ENCODE measurements at places on chromosomes 13 and 19.
A peak's percentile ranks its signal among the peaks of the same experiment; 100 is the strongest.

DNA sequence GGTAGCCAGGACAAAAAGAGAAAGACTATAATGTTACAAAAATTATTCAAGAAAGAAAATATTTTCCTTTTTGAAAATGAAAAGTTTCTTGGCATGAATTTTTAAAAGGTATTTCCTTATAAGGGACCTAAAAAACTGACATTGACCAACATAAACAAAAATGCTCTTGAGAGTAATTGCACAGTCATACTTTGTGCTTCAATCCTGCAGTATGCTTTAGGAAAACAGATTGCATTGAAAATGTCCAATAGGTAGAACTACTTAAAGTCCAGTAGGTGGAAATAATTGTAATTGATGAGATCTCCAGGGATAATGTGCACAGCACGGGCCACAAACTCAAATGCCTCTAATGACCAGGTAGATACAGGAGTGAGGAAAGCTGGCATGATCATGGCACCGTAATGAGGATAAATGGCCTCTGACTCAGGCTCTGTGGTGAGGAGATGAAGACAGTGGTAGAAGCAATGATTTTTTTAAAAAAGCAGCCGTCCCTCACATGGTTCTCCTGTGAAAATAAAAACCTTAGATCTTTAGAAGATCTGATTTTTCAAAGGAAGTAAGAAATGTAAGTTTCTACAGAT is 278.0 kb downstream of the ITGBL1 start:
- DNase-seq: no peak

- no peak for DNase-seq
These were observed 395.8 kb upstream of the GPC6 start for GRCh38 chr13:92830821-92831220.

DNA sequence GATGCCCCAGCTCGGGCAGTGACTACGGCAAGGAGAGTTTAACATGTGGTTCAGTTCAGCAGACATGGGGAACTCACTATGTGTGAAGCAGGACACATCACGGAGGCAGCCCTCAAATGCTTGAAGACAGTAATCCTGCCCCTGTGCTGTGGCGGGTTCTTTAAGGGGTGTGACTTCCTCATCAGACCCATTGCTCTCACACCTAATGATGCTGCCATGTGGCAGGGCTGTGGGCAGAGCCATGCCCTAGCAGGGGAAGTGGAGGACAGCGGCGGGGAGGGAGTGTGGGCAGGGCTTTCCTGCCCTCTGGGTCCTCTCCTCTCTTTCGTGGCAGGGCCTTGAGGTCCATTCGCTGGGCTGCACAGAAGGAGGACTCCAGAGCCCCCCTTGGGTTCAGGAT is 131.1 kb upstream of the GJB6 start:
- no peak for DNase-seq

DNA sequence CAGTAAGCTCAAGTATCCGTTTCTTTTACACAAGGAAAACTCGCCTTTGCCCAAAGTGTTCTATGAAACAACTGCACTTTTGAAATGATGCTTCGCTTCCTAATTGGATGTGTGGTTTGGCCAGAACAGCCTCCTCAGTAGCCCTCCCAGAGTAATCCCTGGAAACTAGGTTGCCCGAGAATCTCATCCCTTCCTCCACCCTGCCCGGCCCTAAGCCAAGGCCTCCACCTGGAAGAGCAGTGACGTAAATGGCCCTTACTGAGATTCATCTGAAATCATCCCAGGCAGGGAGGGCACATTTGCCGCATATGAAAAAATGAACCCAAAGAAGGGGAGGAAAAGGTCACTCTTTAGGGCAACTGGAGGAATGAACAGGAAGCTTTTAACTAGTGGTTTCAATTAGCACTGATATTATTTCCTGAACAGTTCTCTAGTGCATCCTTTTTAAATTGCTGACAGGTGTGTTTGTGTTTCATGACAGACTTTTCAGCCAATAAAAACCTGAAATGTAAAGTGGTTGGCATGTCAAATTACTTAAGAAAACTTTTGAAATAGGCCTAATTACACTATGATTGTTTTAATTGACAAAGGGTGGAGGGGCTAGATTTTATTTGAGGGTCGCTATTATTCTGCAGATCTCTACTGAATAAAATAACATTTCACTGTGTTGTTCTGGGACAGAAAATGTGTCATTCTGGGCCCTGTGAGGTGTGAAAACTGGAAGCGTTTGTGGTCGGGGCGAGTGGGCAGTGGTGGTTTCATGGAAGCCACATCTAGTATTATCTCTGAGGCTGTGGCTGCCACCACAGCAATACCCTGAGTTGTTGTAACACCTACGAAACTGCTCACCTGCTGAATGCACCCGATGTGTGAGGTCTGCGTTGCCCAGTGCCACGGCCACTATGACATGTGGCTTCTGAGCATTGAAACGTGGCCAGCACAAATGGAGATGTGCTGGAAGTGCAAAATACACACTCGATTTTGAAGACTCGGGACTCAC is 112.1 kb downstream of the ZIC5 start:
- DNase-seq: peak; percentile 73

GRCh38 chr13:36124236-36124822 is 6.9 kb downstream of the DCLK1 start:
- no peak for DNase-seq

- no peak for DNase-seq
These were observed 112.1 kb downstream of the DNAJC15 start for GRCh38 chr13:43135516-43135915.

DNA sequence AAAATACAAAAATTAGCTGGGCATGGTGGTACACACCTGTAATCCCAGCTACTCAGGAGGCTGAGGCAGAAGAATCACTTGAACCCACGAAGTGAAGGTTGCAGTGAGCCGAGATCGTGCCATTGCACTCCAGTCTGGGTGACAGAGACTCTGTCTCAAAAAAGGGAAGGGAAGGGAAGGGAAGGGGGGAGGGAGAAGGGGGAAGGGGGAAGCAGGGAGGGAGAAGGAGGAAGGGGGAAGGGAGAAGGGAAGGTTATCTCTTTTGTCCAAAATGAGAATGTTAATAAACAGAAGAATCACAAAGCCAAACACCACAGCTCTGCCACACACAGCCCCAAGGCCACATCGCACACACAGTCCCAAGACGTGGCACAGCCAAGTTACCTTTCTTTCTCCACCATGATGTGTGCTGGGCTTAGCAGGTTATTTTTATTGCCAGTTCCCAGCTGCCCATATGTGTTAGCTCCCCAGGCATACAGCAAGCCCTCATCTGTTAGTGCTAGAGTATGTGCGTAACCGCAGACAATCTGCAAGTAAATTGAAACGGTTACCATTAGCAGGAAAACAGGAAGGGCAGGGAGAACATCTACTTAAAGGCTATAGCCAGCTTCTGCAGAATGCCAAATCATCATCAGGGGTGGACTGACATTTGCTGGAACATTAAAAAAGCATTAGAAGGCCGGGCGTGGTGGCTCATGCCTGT is 34.3 kb downstream of the RCBTB1 start:
- no peak for DNase-seq

DNA sequence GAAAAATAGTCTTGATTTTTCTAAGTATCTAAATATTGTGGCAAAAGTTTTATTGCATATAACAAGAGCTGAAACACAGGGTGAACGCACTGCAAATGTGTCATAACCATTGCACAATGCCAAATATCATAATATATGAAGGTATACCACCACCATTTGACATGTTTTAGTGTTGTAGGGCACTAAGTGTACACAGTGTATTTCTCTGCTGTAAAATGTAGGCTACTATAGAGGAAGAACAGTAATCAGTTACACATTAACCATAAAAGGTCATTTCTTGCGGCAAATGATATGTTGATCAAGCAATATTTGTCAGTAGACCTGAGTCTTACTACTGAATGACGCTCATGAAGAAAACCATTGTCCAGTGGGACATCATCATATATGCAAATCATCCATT is 18.3 kb upstream of the KLF5 start:
- DNase-seq: no peak

DNA sequence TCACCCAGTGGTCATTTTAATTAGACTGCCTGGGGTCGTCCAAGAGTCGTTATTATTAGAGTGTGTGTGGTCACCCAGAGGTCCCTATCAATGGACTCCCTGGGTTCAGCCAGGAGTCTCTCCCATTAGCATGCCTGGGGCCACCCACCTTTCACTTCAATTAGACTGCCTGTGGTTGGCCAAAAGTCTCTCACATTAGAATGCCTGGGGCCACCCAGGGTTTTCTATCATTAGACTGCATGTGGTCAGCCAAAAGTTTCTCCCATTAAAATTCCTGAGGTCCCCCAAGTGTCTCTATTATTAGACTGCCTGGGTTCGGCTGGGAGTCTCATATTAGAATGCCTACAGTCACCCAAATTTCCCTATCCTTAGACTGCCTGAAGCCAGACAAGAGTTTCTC is 1472.6 kb downstream of the UQCRFS1 start:
- DNase-seq: no peak

DNA sequence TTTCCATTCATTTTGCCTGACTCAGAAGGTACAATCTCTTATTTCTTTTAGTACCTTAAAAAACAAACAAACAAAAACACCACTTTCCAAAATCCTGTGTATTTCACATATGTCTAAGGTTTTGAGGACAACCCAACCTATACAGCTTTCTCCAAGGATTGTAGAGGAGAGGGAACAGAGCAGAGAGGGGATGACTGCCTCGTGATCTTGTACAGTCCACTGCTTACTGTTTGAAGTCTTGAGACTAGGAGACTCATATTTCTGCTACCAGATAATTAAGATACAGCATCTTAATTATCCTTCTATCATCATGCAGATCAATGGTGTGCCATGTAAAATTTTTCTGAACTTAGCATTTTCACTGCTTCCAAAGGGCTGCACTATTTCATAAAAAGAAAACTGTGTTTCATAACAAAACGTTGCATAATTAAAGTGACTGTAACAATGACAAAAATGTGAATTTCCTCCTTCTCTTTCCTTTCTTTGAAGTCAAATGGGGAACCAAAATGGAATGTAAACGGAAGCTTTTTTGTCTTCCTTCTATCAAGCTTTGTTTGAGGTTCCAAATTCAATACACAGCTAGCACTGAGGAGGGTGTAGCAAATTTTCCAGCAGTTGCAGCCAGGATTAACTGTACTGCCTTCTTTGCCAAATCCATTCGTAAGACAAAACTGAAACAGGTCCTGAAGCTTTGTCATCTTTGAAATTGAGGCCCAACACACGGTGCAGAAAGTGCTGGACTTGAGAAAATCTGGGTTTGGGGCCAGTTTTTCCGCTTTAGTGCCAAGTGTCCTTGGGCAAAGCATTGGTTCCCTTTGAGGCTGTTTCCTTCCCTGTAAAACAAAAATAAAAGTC is 34.9 kb upstream of the RCBTB2 start:
- DNase-seq: no peak

DNA sequence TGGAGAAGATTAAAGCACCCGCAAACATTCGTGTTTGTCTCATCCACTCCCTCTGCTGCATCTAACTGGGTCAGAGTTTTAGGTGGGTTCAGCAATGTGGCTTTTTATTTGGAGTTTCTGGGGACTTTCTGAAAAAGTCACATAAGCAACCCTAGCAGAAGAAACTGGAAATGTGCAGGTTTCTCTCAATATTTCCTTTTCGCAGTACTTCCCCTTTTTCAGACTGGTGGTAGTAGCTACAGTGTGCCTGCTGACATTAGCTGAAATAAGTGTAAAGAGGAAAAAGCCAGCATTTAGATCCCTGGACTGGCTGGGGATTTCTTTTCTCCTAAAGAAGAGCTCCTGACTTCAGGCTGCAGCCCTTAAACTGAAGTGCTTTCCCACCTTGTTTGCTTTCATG is 15.9 kb upstream of the OLFM4 start:
- no peak for DNase-seq

GRCh38 chr19:32222556-32222955 is 122.9 kb upstream of the ZNF507 start:
- DNase-seq: no peak

DNA sequence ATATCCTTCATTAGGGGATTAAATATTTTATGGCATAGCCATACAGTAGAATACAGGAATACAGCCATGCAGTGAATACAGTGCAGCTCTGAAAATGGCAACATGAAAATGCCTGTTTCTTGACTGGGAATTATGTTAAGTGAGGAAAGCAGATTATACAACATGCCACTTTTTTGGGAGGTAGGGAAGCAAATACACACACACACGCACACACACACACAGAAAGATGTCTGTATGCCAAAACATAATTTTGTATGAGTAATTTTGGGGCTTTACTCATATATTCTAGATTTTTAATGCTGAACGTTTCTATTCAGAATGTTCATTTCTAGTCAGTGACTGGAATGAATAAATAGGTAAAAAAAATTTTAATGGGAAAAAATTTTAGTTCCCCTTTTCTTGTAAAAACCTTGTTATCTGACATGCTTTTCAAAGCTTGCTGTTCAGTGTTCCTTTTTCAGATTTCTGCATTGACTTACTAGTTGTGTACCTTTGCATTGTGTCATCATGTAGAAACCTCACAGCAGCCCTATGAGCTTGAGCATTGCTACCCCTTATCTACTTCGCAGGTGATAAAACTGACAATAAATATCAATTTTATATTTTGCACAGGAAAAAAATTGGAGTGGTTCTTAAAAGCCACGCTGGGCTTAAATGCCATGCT is 7.8 kb downstream of the GPR183 start:
- no peak for DNase-seq

- DNase-seq: no peak
These were observed 11.3 kb upstream of the ZNF554 start for GRCh38 chr19:2808129-2808941.

- no peak for DNase-seq
These were observed 19.1 kb downstream of the ELL start for GRCh38 chr19:18502638-18503294.

DNA sequence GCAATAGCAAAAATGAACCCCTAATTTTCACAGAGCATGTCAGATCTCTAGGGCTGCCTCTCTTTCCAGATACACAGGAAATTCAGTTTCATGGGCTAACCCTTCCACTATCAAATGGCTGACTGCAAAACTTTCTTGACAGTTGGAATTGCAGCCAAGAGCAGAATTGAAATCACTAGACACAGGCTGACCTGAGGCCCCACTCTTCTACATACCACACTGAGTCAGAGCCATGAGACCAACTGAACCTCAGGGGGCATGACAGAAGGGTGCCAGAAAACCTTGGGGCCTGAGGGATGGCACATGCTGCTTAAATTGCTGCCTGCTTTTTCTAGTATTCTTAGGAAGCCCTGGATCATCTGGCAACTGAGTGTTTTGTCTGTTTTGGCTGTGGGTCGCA is 1.7 kb upstream of the DLEU7 start:
- DNase-seq: no peak

GRCh38 chr19:43639519-43640423 is at the start of gene CADM4:
TSS of gene CADM4 (minus strand) at chr19:43639850. CDS start at chr19:43639790, 60 bp downstream.
- peak; percentile 29 for DNase-seq

DNA sequence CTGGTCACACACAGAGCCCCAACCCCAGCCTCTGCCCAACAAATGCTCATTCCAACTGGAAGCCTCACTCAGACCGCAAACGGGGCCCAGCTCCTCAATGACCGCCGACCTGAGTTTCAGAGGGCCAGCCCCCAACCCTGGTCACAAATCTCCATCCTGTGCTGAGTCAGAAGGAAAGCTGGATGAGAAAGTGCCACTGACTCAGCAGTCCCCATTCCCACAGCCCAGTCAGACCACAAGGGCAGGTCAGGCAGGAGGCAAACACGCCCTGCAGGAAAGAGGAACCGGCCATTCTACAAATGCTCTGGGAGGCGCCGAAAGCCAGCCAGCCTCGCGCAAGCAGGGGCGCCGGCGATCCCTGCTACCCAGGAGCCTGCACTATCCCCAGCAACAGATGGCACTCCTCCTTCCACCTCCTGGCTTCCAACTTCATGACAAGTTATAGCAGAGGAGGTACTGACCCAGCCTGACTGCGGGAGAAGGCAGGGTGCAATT is 14.1 kb upstream of the PRKD2 start:
- DNase-seq: no peak

GRCh38 chr19:36363845-36364244 is 15.2 kb downstream of the ZFP14 start:
- no peak for DNase-seq

All from stimulated activated CD4-positive, alpha-beta T cell treated with anti-CD3 and anti-CD28 coated beads, Interleukin-4, amount 100 ng/mL, for 24 hours (primary cell).